ENCODE measurements at places on chromosomes 13 and 19.

DNA sequence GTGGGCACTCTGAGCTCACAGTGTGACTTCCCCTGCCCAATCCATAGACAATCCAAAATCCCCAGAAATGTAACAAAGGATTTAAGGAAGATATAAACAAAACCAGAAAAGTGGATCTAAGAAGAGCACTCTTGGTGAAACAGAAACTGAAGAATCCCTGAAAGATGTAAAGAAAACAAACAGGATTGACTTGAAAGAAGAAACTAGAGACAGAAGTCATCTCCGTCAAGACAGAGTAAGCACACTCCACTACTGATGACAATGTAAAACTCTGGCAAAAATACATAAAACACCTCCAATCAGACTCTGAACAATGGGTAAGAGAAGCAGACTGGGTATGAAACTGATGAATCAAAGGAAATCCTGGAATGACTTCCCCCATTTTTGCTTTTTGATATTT is 13.5 kb downstream of the TUBGCP3 start:
- DNase-seq: no peak

DNA sequence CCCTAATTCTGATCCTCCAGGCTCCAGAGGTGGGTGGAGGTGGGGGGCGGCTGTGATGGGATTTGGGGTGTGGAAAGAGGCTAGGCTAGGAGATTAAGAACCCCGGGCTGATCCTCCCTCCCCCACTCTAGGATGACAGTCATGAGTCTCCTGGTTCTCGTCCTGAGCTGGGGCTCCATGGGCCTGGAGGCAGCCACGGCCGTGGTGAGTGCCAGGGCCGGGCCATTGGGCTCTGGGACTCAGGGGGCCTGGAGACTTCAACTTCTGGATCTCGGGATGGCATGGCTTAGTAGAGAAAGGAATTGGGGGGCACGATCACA is 13.9 kb downstream of the TTYH1 start:
- no peak for DNase-seq

DNA sequence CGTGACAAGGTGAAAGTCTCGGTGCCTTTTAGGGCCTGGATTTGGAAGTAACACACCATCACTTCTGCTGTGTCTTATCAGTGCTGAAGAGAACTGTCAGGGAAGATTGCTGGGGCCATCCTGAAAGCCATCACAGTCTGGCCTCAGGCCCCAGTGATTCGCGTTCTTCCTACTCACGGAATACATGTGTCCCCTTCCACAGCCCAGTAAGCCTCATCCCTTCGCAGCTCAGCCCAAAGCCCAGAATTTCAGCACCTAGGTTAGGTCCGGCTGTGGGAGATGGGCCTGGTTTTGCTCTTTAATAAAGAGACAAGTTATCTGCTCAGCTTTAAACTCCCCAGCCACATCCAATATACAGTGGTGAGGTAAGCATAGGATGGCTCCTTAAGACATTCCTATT is 113.0 kb upstream of the SPACA7 start:
- DNase-seq: no peak

DNA sequence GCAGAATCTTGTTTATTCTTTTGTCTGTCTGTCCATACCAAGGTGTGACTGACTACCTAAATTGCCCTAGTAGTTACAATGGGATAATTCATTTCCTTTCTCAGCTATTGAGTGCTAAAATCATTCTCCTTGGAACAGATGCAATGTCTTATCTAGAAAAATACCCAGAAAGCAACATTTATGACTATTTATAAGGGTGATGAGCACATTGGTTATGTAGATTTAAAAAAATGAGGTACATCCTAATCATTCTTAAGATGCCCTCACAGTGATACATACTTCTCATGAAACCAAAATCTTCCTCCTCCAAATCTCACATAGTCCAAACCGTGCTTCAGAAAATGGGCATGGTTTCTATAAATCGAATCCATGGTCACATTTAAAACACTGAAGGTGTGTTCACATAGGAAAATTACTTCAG is 11.6 kb upstream of the UBE2L5 start:
- DNase-seq: no peak

DNA sequence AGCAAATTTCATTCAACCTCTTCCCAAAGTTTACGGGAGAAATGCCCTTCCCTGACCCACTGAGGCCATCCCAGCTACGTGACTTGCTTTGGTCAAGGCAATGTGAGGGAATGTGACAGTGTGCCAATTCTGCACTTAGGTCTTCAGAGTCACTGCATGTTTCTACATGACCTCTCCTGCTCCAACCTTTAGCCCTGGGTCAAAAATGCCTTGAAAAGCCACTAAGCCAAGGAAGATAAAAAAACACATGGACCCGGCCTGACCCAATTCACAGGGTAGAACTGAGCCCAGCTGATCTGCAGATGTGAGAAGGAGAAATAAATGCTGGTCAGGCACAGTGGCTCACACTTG is 30.0 kb downstream of the ZNRF4 start:
- no peak for DNase-seq

- no peak for DNase-seq
These were observed 63.9 kb downstream of the DACH1 start for GRCh38 chr13:71803066-71803465.

DNA sequence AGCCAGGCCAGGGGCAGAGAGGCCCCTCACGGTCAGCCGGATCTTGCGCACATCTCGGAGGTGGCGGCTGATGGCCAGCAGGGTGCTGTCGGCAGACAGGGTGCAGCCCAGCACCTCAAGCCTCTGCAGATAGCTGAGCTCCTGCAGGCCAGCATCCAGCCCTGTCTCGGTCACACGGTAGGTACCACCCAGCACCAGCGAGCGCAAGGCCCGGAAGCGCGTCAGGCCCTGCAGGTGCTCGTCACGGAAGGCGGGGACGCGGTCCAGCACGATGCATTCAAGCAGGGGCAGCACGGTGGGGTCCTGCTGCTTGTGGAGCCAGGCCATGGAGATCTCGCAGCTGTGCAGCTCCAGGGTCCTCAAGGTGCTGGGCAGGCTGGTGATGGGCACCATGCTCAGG is 7.7 kb downstream of the FBXL12 start:
- no peak for DNase-seq

DNA sequence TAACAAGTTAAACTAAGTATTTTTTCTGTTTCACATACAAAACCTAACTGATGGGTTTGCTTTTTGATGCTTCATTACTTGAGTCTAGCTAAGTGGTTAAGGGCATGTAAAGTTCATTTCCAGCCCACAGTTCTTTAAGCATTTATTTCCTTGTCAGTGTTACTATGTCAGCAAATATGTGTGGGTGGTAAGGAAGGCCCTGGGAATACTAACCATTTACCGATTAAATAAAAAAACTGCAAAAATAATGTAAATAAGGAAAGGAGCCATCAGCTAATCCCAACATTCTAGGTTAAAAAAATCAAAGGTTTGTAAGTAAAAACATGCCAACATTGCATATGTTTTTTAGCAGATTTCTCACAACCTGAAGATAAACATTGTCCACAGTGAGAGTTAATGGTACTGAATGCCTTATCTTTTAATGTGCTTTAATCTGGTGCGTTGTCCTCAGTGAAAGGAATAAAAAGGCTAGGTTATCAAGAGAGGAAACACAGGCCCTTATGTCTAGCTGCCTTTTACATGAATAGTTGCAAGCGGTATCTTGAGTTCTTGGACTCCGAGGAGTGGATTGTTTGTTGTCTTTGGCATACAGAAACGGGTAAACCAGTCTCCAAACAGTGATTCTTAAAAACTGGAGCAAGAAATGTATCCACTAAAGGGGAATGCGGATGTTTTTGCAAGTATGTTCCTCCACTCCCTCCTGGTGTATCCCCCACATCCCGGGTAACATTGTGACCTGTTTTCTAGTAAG is 949.6 kb upstream of the SLC10A2 start:
- DNase-seq: no peak

- DNase-seq: no peak
These were observed 15.2 kb downstream of the F10 start for GRCh38 chr13:113137691-113138298.

DNA sequence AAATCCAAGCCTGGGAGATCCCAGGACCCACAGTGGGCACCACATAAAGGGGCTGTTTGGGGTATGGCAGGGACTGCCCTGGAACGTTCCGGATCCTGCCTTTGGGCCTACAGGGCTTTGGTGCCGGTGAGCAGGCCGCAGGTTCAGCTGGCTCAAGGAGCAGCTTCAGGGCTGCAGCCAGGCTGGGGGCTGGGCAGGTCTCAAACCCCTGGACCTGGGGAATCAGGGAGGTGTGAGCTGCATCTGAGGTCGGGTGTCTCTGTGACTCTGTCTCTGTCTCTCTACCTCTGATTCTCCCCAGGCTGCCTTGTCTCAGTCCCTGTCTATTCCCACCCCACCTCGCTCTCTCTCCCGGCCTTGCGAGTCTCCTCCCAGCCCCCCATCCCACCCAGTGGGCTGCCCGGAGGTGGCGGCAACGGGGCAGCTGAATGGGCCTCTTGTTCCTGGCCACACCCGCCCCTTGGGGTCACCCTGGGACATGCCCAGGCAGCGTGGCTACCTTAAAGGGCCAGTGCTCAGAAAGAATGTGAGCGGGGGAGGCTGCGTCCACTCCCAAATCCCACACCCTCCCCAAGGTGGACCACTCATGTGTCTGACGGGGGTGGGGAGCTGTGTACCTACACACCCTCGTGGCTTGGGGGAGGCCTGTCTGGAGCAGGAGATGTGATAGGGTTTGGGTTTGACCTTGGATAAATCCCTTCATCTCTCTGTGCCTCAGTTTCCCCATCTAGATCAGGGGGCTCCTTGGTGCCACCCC is 31.1 kb downstream of the NFIC start:
- no peak for DNase-seq

GRCh38 chr13:74027161-74027779 is 106.9 kb downstream of the KLF12 start:
- DNase-seq: no peak

GRCh38 chr13:113939129-113939943 is 34.5 kb downstream of the C13orf46 start:
- no peak for DNase-seq

- no peak for DNase-seq
These were observed 133.6 kb upstream of the MYO16 start for GRCh38 chr13:108495646-108496361.

DNA sequence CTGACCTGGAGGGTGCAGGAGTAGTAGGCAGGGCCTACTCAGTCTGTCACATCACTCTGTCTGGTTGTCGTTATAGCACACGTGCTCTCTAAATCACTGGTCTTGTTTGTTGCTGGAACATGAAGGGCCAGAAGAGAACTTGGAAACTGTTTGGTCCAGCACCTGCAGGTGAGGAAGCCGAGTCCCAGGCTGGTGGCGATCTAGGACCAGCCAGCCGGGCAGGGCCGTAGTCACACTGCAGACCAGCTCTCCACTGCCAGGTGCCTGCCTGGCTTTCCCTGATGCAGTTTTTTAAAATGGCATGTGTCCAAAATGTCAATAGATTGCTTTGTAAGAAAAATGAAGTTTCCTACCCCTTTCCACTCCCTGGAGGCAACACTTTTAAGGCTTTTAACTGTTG is 53.7 kb downstream of the GGACT start:
- no peak for DNase-seq

GRCh38 chr19:31127134-31127967 is 221.9 kb downstream of the TSHZ3 start:
- no peak for DNase-seq

GRCh38 chr13:40139896-40140520 is 484.5 kb downstream of the COG6 start:
- no peak for DNase-seq

- no peak for DNase-seq
These were observed 2.9 kb downstream of the CIC start for GRCh38 chr19:42271861-42272534.

DNA sequence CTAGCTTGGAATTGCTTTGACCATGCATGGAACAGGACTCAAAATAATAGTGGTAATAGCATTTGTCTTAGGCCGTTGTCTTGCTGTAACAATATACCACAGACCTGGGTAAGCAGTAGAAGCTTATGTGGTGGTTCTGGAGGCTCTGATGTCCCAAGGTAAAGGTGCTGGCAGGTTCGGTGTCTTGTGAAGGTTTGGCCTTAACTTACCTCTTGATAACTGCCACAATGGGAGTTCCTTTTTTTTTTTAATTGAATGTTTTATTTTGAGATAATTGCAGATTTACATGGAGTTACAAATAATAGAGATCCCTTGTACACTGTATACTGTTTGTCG is 5.8 kb downstream of the RPL21 start:
- DNase-seq: no peak

DNA sequence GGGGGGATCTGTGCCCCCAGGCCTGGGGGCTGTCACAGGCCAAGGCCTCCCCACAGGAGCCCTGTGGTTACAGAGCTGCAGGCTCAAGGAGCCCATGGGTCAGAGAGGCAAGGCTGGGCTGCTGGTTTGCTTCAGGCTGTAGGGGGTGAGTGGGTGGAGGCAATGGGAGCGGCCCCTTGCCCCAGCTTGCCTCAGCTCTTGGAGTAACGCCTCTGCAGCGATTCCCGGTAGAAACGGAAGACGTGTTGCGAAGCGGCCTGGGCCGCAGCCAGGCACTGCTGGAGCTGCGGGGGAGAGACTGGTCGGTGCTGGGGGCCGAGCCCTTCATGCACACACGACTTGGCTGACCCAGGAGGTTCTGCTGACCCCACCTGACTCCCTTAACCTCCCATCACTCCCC is 10.1 kb downstream of the TMEM91 start:
- no peak for DNase-seq

DNA sequence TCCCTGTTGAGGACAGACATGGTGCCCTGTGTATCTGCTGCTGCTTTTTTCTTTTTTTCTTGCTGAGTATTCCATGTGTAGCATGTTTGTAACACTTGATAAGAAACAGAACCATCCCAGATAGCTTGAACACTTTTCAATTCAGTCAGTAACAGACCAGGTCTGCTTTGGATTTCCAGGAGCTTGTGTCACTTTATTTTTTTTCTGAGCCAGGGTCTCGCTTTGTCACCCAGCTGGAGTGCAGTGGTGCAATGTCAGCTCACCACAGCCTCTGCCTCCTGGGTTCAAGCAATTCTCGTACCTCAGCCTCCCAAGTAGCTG is 43.7 kb downstream of the BBC3 start:
- no peak for DNase-seq

DNA sequence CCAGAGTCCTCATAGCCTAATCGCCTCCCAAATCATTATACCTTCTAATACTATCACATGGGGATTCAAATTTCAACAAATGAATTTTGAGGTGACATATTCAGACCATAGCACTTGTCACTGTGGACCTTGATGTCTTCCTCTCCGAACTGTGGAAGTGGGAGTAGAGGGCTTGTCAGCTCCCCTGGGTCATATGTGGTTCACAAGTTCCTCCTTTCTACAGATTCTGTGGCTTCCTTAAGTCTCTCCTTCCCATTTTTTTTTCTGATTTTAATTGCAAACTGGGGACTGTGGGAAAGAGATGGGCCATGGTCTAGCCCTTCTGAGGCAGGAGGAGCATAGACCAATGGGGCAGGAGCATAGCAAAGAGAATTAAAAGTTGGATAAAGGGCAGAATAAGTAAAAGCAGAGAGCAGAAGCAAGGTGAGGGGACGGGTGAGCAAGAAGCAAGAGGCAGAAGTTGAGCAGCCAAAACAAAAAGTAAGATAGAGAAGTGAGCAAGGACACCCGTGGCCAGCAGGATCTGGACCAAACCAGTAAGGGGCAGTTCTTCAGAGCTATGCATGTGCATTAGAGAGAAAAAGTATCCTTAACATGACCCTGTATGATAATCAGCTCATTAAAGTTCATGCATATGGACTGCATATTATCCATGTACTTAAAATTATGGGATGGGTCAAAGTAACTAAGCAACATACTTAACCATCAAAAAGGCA is 2.6 kb upstream of the SIGLEC7 start:
- no peak for DNase-seq

GRCh38 chr13:34464011-34464410 is 478.1 kb upstream of the NBEA start:
- DNase-seq: no peak

- peak; percentile 77 for DNase-seq
These were observed 1.3 kb upstream of the CEACAM6 start for GRCh38 chr19:41753936-41754529.

GRCh38 chr19:14400951-14401431 is 18.1 kb downstream of the DDX39A start:
- peak; percentile 54 for DNase-seq
